ENCODE measurements at places on chromosomes 5 and 9.

GRCh38 chr5:171484460-171484899 lies 65.0 kb downstream of the FGF18 start:
- ATAC-seq: peak; percentile 78

DNA sequence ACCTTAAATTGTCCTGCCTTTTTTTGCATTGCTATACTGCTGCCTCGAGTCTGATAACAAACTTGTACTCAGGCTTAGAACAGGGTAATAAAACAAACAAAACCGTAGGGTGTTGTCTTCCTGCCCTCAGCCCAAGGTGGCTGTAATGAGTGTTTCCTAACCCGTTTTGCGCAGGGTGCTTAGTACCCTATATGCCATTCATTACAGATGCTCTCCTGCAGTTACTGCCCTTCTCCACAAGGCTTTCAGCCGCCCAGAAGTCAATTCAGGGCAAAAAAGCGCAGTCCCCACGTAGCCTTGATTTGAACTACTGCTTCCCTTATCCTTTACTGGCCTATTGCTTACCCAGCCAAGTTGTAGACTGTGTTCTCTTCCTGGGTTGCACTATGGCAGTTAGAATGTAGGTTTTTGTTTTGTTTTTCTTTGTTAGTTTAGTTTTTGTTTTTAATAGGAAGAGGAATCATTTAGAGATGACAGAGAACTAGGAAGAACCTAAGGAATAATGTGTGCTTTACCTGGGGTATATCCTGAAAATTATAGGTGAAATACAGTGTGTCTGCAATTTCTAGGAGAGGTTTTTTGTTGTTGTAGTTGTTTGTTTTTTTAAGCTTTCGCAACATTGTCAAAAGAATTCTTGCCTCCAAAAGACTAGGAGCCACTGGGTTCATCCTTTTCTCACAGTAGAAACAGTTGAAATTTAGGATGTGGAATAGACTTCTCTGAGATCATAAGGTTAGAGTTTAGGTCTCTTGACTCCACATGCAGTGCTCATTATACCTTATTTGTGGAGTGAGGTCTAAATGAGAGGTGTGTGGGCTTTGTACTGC lies 1.3 kb downstream of the HMGXB3 start:
- peak; percentile 85 for ATAC-seq

DNA sequence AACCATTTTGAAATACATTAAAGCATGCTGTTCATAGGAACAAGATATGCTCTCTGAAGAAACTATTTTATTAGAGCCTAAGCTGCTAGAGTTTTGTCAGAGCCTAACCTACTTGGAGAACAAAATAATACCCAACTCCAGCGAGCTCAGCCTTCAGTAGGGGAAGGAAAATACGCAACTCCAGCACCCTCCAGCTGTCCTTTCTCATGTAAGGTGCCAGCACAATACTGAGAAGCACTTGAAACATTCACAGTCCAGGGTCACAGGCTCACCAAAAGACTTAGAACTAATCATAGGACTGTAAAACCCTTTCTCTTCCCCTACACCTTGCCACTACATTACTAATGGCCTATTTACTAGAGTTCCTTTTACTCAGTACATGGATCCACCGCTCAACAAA lies 18.9 kb downstream of the DPYSL3 start:
- ATAC-seq: peak; percentile 12

DNA sequence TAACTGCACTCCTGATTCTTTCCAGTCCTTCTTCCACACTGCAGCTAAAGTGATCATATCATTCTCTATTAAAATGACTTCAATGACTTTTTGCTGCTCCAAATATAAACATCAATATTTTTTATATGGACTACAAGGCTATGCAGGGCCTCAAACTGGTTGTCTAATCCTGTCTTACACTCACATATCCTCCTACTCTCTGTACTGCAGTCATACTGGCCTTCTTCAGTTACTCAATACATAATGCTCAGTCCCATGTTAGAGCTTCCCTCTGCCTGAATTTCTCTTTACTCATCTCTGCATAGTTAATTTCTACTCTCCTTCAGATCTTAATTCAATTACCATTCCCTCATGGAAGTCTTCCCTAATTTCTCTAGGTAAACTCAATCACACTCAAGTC lies 3.4 kb downstream of the MEIKIN start:
- no peak for ATAC-seq

- ATAC-seq: peak; percentile 65
These were observed 753 bp downstream of the FANCC start for GRCh38 chr9:95316794-95317118.

- ATAC-seq: no peak
These were observed 18.1 kb downstream of the YTHDC2 start for GRCh38 chr5:113531481-113532159.

- peak; percentile 81 for ATAC-seq
These were observed 17.5 kb downstream of the TLE1 start for GRCh38 chr9:81671880-81672280.

GRCh38 chr5:124259017-124259416 lies 487.4 kb downstream of the ZNF608 start:
- no peak for ATAC-seq

DNA sequence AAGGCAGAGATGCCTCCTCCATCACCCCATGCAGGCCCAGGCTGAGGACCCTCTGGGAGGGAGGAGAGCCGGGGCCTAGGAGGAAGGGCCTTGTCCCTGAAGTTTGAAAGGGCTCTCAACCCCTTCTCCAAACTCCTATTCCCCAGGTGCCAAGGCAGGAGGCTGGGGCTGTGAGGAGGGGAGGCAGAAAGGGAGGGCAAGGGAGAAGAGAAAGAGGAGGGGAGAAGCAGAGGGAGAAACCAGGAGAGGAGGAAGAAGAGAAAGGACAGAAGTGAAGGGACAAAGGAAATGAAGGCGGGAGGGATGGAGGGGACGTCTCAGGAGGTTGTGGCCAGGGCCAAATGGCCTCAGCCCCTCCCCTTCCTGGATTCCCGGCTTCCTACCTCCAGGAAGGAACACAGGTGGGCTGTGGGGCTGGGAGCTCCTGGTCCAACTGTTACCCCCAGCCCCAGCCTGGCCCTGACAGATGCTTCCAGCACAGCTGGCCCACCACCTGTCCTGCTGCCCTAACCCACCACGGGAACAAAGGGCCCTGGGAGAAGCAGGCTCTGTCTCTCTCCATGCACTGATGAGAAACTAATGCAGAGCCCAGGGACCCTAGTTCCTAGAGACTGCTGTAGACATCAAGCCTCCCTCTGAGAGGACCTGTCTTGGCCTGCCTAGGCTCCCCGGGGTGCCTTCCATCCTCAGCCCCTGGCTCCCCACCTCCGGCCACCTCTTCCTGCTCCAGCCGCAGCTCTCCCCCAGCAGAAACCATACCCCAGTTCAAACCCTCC lies 3.5 kb downstream of the DBN1 start:
- ATAC-seq: no peak

- no peak for ATAC-seq
These were observed 129.3 kb downstream of the GCNT1 start for GRCh38 chr9:76588316-76588715.

DNA sequence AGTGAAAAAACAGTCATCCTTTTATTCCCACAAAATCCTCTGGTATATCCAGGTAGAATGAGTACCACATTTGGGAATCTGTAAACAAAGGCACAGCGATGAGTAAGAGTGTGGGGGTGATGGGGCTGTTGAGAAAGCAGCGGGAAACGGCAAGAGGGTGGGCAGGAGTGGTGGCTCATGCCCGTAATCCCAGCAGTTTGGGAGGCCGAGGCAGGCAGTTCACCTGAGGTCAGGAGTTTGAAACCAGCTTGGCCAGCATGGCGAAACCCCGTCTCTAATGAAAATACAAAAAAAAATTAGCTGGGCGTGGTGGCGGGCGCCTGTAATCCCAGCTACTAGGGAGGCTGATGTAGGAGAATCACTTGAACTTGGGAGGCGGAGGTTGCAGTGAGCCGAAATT lies 43.1 kb downstream of the KLF4 start:
- no peak for ATAC-seq

GRCh38 chr9:98738741-98739140 lies 30.0 kb upstream of the GABBR2 start:
- no peak for ATAC-seq

GRCh38 chr5:41722359-41722950 lies 147.8 kb downstream of the OXCT1 start:
- ATAC-seq: peak; percentile 53

DNA sequence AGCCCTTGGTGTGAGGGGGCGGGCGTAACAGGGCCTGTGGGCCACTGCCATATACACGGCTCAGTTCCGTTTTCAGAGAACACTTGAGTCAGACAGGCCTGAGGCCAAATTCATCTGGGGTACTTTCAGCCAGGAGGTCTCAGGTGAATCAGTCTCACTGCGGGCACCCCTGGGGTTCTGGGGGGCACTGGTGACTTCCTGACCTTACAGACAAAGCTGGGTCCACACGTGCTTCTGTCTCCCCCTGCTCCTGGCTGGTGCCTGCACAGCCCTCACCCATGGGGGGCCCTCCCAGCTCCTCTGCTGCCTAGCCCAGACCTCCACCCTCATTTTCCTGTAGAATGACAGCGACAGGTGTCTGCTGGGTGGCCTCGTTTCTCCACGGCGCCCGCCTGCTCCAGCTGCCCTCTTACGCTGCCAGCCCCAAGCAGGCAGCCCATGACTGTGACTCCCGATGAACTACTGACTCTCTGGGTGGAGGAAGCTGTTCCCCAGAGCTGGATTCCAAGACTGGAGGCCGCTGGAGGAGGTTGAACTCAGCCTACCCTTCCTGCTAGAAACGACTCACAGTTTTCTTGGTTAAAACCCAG lies 374.1 kb upstream of the IRX4 start:
- no peak for ATAC-seq

DNA sequence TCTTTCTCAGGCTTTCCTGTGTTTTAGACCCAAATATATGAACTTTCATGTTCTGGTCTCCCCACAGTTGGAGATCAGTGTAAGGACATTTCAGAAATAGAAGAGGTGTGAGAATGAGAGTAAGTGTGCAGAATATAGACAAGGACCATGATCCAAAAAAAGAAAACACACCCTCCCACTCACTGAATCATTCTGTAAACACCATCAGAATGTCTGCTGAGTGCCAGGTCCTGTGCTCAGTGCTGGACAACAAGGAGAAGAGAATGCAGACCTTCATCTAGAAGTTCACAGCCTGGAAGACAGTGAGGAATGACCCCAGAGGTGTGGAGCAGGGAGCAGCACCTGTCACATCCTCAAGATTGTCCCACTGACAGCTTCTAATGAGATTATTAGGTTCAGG lies 19.1 kb upstream of the SH3RF2 start:
- ATAC-seq: no peak

- ATAC-seq: 0 out of 3 replicates have a peak, but pooled peaks have one; percentile 6
These were observed 8.8 kb downstream of the VDAC1 start for GRCh38 chr5:133995883-133996563.

DNA sequence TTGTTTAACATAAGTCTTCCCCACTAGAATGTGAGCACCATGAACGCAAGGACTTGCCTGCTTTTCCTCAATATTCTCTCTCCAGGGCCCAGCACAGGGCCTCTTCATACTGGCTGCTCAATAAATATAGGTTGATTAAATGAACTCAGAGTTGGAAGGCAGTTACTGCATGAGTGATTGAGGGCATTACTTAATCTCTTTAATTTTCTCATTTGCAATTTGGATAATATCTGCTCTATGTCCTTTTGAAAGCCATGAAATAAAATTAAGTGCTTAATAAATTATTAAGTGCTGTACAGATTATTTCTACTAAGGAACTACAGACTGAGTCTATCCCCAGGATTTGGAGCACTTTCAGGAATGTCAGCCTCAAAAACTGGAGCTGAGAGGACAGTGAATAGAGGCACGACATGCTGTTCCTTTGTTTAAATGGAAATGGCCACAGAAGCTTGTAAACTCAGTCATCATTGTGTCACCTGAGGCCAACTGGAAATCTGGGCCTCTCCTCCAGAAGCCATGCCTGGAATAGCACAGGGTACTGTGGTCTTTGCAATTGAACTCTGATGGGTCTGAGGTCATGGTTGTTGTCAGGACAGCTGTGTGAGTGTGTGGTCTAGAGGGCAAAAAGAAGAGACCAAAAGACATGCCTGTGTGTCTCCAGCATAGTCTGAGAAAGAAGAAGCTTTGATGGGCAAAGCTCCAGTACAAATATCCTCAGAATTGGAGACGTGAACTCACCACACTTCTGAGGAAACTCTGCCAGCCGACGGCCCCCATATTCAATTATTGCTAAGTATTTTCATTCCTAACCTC lies 86.1 kb downstream of the SH3TC2 start:
- ATAC-seq: peak; percentile 3

GRCh38 chr9:4287386-4287785 lies 12.5 kb downstream of the GLIS3 start:
- ATAC-seq: no peak

DNA sequence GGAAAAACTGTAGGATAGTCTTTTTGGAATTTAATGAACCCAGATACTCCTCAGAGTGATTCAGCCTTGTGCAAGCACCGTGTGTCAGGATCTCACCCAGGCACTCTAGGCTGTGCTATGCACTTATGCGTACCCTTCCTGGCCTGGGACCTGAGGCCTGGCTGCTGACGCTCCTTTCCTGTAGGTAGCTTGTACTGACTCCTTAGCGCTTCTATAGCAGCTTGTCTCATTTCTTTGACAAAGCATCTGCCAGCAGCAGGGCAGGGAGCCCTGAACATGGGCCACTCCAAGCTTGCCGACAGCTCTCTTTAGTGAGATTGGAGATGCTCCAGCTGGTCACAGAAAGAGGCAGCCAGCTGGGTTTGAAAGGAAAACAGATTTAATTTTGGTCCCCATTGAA lies 147.3 kb downstream of the SGCD start:
- ATAC-seq: no peak

Measured in SK-N-SH treated with all-trans-retinoic acid at 6 μM for 48 hours (cell line).